ENCODE measurements at places on chromosomes 5 and 9. TPM values are rescaled to one million over a fixed set of nuclear protein-coding genes. Genes with fewer than 3 reads are reported as not detected.

DNA sequence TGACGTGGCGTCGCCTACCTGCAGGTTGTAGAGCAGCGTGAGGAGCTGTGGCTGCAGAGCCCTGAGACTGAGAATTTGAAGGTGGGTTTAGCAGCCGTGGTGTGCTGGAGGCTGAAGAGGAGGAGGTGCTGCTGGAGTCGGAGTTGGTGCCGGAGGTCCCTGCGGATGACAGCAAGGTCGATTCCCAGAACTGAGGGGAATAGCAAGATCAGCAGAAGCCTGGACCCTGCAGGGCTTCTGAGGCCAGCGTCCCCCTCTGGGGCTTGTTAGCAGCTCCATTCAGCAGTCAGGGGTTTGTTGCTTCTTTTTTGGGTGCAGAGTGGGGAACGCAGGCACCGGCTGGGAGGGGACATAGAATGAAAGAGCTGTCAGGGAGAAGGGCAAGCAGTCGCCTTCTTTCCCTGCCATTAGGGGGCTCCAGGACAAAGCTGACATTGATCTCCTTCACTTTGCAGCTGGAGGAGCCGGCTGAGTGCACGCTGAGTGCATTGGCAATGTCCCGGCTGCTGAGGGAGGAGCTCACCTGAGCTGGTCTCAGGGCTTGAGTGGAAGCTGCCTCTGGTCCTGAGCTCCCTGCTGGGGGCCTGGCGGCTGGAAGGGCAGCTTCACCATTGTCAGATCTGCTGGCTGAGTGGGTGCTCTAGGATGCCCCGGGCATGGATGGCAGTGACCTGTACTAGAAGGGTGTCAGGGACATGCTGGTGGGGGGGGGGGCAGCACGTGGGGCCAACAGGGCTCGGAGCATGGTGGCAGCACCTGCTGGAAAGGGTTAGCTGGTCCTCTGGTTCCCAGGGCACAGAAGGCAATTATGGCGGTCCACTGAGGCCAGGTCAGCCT is 20.8 kb downstream of the OBP2B start:
- H3K4me1 ChIP-seq, result peaks cover 21% of the 10 kb centered on the region
- H3K27ac ChIP-seq, result no peak overlapping the region
- DNase-seq, result no peak
- no peak overlapping the region for H3K4me3 ChIP-seq

DNA sequence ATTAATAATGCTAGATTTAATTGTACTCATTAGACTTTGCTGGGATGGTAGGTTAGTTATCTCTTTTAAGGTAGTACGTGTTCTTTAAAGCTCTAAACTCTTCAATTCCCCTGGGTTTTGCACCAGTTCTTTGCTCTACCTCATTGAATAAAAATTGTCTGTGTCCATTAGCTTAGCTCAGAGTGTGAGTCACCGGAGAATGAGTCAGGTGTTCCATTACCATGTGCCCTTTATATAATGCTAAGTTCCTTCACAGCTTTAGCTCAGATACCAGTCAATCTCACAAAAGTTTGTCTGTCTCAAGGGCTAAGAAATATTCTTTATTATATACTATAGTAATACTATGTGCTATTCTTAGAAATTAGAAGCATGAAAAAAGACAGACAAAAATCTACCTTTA is 339.4 kb downstream of the PRELID2 start:
- H3K4me1 ChIP-seq, result no peaks in the 10 kb centered on the region
- H3K27ac ChIP-seq, result no peak overlapping the region
- no peaks in the 10 kb centered on the region for H3K36me3 ChIP-seq
- no peaks in the 10 kb centered on the region for H3K27me3 ChIP-seq
- no peak overlapping the region for H3K4me3 ChIP-seq
- DNase-seq, result no peak

NDOR1 gene
- 30.0 TPM for total RNA-seq

DNA sequence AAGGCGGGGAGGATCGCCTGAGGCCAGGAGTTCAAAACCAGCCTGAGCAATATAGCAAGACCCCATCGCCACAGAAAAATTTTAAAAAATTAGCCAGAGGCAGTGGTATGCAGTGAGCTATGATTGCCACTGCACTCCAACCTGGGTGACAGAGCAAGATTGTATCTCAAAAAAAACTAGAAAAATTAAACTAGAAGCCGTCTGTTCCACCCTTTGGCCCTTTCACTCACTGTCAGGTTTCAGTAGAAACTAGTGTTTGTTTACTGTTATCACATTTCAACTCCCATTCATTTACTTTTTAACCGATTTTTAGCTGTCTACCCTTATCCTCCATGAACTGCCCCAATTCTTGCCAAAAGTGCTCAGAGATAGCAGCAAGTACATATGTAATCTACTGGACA is 8.3 kb downstream of the UGCG start:
- no peaks in the 10 kb centered on the region for H3K27me3 ChIP-seq
- H3K36me3 ChIP-seq, result peaks cover 18% of the 10 kb centered on the region
- H3K27ac ChIP-seq, result no peak overlapping the region
- H3K4me1 ChIP-seq, result peaks cover 24% of the 10 kb centered on the region
- DNase-seq, result no peak

DNA sequence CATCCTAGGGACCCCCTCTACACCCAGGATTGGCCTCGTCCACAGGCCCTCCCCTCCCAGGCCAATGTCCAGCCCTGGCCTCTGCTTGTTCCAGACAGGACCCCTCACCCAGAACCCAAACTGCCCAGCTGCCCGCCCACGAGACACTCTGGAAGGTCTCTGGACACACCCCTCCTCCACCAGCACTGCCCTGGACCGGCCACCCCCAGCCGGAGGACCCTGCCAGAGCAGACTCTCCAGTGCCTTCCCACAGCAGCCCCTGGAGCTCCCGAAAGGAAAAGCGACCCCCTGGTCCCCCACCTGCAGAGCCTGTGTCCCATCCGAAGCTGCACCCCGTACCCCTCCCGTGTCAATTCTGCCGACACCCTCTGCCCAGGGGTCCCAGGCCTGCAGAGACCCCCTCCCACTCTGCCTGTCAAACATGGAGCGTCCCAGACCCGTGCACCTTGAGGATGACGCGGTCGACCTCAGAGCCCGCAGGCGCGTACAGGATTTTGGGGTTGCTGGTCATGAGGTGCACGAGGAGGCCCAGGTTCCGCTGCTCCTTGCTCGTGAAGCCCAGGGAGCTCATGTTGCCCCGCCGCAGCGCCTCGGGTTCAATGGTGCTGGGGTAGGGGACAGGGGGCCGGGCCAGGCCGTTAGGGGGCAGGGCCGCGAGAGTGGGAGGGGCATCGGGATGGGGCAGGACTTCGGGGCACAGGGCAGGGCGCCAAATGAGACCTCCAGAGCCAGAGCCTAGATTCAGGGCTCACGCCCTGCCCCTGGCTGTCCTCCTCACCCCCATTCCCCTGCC is 8.0 kb downstream of the ABCA2 start:
- no peak overlapping the region for H3K27ac ChIP-seq
- no peaks in the 10 kb centered on the region for H3K27me3 ChIP-seq
- H3K36me3 ChIP-seq, result peaks cover 7% of the 10 kb centered on the region
- no peak for DNase-seq
- H3K4me3 ChIP-seq, result no peak overlapping the region
- H3K4me1 ChIP-seq, result peaks cover 6% of the 10 kb centered on the region

DNA sequence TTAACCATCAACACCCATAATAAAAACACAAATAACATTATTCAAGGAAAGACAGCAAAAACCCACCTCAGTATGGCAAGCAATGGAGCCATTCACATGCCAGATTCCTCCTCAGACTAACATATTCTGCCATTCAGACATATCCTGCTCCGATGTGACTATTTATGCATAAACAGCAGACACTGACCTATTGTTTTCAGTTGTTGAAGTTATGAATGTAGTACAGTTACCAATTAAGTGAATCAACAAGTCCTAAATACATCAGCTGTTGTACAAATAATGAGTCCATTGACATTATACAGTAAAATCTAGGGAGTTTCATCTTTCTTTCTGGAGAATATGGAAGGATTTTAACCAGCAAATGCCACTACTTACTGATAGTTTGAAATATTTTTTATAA is 131.7 kb downstream of the DENND1A start:
- no peak overlapping the region for H3K4me3 ChIP-seq
- no peak for DNase-seq
- peaks cover 2% of the 10 kb centered on the region for H3K4me1 ChIP-seq
- H3K36me3 ChIP-seq, result no peaks in the 10 kb centered on the region
- no peak overlapping the region for H3K27ac ChIP-seq
- H3K27me3 ChIP-seq, result no peaks in the 10 kb centered on the region

DNA sequence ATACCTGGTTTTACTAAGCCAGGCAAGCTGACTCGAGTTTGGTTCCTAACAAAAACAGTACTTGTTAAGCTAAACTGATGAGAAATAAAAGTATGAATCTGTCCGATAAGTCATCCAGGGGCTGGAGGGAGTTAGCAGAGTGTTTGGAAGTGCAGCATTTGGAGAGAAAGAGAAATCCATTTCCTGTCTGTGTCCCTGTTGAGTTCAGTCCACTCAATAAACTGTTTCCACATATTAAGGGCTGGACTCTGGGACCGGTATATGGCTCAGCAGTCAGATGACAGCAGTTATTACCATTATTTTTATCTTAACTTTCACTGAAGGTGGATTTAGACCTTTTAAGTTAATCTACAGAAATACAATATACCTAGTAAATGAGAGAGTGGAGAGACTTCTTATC is 130.6 kb upstream of the ADRA1B start:
- H3K36me3 ChIP-seq, result no peaks in the 10 kb centered on the region
- DNase-seq, result no peak
- no peak overlapping the region for H3K27ac ChIP-seq

Data from activated CD4-positive, alpha-beta memory T cell treated with anti-CD3 and anti-CD28 coated beads, Interleukin-2, amount 10 ng/mL, durations not matched to agents 7 days and 5 days (primary cell).